Neural cell (in vitro differentiated cells): ENCODE measurements at places on chromosomes 12 and 14. TPM values are rescaled to one million over a fixed set of nuclear protein-coding genes. Genes with fewer than 3 reads are reported as not detected.

The SLC16A7 gene
- polyA plus RNA-seq = 2.3 and 4.0 TPM in 2 replicates

The AVPR1A gene
- polyA plus RNA-seq = 0.06 TPM in 1 of 2 replicates, not detected in the other

The TRIM9 gene
- 15.9 and 18.9 TPM in 2 replicates for polyA plus RNA-seq

The SLC7A7 gene
- not detected in 2 replicates for polyA plus RNA-seq

The LRRC43 gene
- 2.2 and 4.8 TPM in 2 replicates for polyA plus RNA-seq

The SYNJ2BP gene
- 27.0 and 27.7 TPM in 2 replicates for polyA plus RNA-seq

The BDKRB2 gene
- polyA plus RNA-seq = not detected in 2 replicates

The GALNT8 gene
- 25.8 and 25.9 TPM in 2 replicates for polyA plus RNA-seq

The GALNT6 gene
- polyA plus RNA-seq = not detected in 2 replicates

The DYNLL1 gene
- 404 and 466 TPM in 2 replicates for polyA plus RNA-seq

The SYNE3 gene
- 0.16 and 0.35 TPM in 2 replicates for polyA plus RNA-seq

The POTEM gene
- not detected in 2 replicates for polyA plus RNA-seq

The PLEK2 gene
- not detected in 2 replicates for polyA plus RNA-seq

The DCAF5 gene
- 33.5 and 34.6 TPM in 2 replicates for polyA plus RNA-seq

The TIMELESS gene
- polyA plus RNA-seq = 2.5 and 4.4 TPM in 2 replicates

The KLRC3 gene
- 3.4 and 3.7 TPM in 2 replicates for polyA plus RNA-seq

The ZNF219 gene
- 40.6 and 51.2 TPM in 2 replicates for polyA plus RNA-seq

The KERA gene
- not detected in 2 replicates for polyA plus RNA-seq

The OR4K14 gene
- polyA plus RNA-seq = not detected in 2 replicates

The SMOC1 gene
- polyA plus RNA-seq = 4.1 and 8.7 TPM in 2 replicates

The DPY19L2 gene
- 37.9 and 39.3 TPM in 2 replicates for polyA plus RNA-seq

The CEP128 gene
- polyA plus RNA-seq = 3.4 and 5.5 TPM in 2 replicates

The DBX2 gene
- polyA plus RNA-seq = 0.07 and 0.22 TPM in 2 replicates

The NAA25 gene
- polyA plus RNA-seq = 29.8 and 30.7 TPM in 2 replicates

The CD163L1 gene
- 0.62 TPM in 1 of 2 replicates, not detected in the other for polyA plus RNA-seq

The SLC8A3 gene
- 2.9 and 5.0 TPM in 2 replicates for polyA plus RNA-seq

The NTS gene
- polyA plus RNA-seq = 48.3 and 60.1 TPM in 2 replicates

The CORO1C gene
- 120 and 123 TPM in 2 replicates for polyA plus RNA-seq

The CIROP gene
- polyA plus RNA-seq = not detected in 2 replicates

The MUCL1 gene
- polyA plus RNA-seq = not detected in 2 replicates

The POU6F1 gene
- polyA plus RNA-seq = 12.4 and 12.7 TPM in 2 replicates

The SPTB gene
- 1.9 and 2.8 TPM in 2 replicates for polyA plus RNA-seq

The SLC25A47 gene
- polyA plus RNA-seq = 0.44 TPM in 1 of 2 replicates, not detected in the other

The TOMM20L gene
- not detected in 2 replicates for polyA plus RNA-seq

The EML5 gene
- polyA plus RNA-seq = 23.6 and 27.5 TPM in 2 replicates

The GPRC5D gene
- polyA plus RNA-seq = not detected in 2 replicates

The PTPN11 gene
- 79.6 and 92.5 TPM in 2 replicates for polyA plus RNA-seq
